ENCODE measurements at places on chromosomes 2 and 18. TPM values are rescaled to one million over a fixed set of nuclear protein-coding genes. Genes with fewer than 3 reads are reported as not detected.

GRCh38 chr18:41899535-41899934, 55.5 kb upstream of the PIK3C3 start:
- DNase-seq = no peak

DNA sequence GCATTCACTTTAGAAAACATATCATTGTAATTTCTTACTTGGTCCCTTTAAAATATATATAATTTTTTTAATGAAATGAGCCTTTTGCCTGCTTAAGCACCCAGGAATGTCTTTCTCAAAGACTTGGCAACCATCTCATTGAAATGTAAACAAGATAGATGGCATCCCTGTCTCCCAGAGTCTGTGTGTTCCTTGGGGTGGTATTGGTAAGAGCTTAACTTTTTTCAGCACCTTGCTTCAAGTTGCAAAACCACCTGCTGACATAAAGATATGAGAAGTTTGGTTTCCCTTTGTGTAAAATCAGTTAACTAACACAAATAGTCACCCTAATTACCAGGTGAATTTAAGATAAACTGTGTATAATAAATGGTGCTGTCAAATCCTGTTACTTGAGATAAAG, 266.9 kb downstream of the DSC3 start:
- DNase-seq = no peak

- DNase-seq = peak; percentile 47
These were observed 73.3 kb downstream of the PIK3C3 start for GRCh38 chr18:42028247-42028832.

RUFY4 gene
- not detected for polyA plus RNA-seq

DNA sequence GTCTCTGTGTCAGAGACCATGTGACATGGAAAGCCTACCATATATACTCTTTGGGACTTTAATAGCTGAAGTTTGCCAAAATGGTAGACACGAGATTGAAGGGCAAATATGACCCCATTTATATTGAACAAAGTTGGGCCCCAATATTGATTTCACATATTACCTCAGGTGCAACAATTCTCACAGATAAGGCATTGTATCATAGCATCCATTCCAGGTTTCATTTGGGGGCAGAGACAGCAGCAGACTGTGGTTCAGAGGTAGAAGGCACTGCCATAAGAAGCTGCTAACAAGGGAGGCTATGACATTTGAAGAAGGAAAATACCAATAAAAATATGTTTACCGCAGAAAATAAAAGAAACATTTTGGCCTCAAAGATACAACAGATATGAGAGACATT, 419.2 kb downstream of the LRRTM4 start:
- no peak for DNase-seq

DNA sequence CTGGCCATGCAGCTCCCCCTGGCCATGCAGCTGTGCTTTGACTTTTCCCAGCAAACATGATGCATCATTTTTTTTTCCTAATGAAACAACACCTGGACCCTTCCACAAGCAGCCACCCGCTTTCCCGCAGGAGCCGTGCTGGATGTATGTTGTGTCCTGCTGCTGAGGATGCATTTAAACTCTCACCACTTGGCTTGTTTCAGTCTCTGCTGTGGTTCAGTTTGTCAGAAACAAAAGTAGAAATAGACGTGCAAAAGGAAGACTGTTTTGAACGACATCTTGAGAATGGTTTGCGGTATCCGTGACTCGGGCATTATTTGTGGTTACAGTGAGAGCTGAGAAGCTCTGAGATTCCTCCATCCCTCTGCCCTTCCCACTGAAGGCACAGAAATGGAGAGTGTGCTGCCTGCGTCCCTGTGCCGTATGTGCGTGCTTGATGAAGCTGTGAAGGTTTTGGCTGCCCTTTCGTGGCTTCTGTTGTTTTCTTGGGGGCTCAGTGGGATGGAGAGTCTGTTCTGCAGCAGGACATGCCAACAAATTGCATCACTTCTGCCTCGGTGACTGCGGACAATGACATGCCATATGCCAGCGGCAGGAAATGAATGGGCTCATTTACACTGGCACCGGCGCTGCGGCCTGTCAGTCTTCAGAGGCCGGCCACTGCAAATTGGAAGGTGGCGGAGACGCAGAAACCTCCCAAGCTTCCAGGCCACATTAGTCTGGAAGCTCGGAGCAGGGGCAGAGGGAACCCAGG, 417.7 kb upstream of the SALL3 start:
- DNase-seq = no peak

DNA sequence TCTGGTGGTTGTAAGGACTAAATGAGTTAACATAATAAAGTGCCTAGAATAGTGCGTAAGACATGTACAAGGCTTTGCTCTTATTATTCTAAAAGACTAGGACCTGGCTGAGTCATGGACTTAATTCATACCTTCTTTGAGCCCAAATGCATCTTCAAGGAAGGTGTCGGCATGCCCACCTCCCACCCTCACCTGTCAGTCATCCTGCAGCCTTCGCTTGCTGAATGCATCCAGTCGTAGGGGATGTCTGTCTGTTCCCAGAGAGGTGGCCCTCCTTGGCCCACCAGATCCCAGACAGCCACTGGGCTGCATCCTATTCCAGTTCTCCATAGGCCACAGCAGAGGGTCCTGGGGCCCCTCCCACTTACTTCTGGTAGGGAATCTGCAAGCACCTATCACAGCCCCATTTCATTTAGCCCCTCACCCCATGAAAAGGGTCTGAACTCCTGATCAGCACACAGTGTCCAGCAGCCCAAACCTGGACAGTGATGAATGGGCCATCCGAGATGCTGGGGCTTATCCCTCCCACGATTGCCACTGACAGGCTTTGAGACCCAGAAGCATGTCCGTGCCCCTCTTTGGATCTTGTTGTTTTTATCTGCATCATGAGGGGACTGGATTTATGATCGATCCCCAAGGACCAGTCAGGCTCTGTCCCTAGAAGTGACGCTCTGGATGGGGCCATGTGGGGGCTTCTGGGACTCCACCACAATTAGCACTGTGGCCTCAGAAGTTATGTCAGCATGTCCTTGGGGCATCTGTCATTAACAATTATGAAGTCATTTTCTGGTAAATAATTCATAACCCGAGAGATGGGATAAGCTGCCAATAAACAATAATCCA, 101.1 kb downstream of the KLHL29 start:
- no peak for DNase-seq

MLPH gene
- polyA plus RNA-seq = not detected

Data from endothelial cell of umbilical vein (primary cell).